ENCODE measurements at places on chromosomes 6 and 20.

DNA sequence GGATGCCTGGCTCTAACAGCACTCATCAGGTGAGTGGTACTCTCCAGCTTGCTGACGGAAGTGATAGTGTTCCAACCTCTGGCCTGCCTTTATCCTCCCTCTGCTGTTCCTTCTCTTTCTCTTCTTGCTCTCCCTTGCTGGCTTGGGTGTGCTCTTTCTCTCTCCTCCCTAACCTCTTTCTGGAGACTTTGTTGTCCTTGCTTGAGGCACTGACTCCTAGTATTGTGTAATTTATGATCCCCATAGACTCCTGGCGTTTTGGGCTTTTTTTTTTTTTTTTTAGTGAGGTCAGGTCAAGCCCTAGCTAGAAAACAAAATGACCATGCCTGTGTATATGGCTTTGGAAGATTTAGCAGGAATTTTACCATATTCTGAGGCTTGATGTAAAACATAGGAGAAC, 84.7 kb upstream of the MRAP2 start:
- no peak for DNase-seq

- DNase-seq, result no peak
Measured at GRCh38 chr20:36439040-36439730, 102.1 kb upstream of the MYL9 start.

GRCh38 chr6:36912586-36912985, 26.8 kb downstream of the C6orf89 start:
- no peak for DNase-seq

DNA sequence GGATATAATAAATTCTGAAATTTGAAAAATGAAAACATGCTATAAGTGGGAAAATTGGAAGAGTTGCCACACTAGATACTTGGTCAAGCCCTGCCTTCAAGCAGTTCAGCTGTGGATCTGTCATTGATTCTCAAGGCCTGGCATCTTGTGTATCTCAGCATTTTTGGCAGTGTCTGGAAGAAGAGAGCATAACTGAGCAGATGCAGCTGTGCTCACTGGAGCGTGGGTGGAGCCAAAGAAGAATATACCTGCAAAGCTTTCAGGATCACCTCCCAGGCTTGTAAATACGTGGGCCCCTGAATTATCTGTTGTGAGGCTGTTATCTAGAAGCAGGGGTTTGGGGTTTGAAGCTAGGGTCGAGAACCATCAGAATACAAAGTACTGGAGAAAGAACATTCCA, 31.3 kb upstream of the CHD6 start:
- DNase-seq, result no peak

DNA sequence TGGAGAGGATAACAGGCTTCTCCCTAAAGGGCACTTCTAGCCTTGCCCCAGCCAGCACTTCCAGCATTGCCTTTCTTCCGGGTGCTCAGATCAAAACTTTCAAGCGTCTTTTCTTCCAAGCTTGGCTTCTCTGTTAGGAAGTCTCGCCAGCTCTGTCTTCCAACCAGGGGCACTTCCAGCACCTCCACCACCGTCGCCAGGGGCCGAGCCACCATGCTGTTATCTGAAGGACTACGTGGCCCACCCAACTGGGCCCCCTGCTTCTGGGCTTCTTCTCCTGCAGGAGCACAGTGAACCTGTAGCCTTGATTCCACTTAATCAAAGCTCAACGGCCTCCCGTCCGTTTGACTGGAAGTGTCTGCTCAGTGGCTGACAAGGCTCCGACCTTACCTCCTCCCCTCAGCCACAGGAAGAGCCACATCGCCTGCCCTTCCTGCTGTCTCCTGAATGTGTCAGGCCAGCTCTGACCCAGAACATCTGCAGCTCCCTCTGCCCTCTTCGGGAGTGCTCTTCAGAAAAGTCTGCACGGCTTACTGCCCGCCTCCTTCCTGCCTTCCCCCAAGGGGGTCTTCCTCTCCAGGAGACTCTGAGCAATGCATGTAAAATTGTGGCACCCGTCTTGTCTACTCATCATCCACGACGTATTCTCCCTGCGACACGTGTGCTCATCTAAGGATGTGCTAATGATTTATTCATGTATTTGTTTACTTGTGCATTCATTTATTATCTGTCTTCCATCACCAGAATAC, 527.0 kb downstream of the CDH26 start:
- no peak for DNase-seq

GRCh38 chr6:218153-219018, 73.9 kb upstream of the DUSP22 start:
- DNase-seq, result no peak

- DNase-seq, result no peak
Measured at GRCh38 chr6:56951049-56951831, 3.7 kb upstream of the BEND6 start.

Data from NCI-H524 treated with DMSO at 0.1 percent for 48 hours (cell line).